ENCODE measurements at places on chromosomes 1 and 21. TPM values are rescaled to one million over a fixed set of nuclear protein-coding genes. Genes with fewer than 3 reads are reported as not detected.

Gene HOOK1
- total RNA-seq, result not detected

Gene TM2D1
- total RNA-seq, result 66.5 TPM

Gene OR2L13
- total RNA-seq, result not detected

Gene RORC
- total RNA-seq, result 2.2 TPM

Gene FAM131C
- total RNA-seq, result not detected

Gene CFAP298
- total RNA-seq, result 16.5 TPM

Gene NGF
- total RNA-seq, result 1.5 TPM

Gene DNAJC8
- 52.2 TPM for total RNA-seq

Measured in subcutaneous adipose tissue (tissue), 4 donors.